ENCODE measurements at places on chromosomes 2 and 18.

DNA sequence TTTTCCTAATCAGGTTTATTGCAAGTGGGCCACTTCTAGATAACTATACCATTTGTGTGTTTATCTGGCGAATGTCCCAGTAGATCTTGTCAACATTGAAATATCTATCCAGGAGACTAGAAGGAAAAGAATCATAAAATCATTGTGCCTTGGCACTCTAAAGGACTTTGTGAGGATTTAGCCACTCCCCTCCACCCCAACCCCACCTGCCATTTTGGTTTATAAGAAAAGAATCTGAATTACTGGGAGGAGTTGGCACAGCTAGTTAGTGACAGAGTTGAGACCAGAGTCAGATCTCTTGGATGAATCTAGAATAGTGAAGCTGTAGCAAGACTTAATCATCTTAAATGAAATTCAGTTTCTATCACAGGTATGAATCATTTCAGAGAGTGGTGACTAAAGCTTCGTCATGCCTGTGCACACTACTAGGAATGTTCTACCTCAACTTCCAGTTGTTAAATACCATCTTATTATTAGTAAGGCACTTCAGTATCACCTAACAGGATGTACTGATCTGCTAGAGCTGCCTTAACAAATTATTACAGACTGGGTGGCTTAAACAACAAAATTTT lies 212.7 kb upstream of the SLC14A2 start:
- no peak for DNase-seq

- DNase-seq, result no peak
Measured at GRCh38 chr2:25401307-25402026, 59.7 kb upstream of the DNMT3A start.

DNA sequence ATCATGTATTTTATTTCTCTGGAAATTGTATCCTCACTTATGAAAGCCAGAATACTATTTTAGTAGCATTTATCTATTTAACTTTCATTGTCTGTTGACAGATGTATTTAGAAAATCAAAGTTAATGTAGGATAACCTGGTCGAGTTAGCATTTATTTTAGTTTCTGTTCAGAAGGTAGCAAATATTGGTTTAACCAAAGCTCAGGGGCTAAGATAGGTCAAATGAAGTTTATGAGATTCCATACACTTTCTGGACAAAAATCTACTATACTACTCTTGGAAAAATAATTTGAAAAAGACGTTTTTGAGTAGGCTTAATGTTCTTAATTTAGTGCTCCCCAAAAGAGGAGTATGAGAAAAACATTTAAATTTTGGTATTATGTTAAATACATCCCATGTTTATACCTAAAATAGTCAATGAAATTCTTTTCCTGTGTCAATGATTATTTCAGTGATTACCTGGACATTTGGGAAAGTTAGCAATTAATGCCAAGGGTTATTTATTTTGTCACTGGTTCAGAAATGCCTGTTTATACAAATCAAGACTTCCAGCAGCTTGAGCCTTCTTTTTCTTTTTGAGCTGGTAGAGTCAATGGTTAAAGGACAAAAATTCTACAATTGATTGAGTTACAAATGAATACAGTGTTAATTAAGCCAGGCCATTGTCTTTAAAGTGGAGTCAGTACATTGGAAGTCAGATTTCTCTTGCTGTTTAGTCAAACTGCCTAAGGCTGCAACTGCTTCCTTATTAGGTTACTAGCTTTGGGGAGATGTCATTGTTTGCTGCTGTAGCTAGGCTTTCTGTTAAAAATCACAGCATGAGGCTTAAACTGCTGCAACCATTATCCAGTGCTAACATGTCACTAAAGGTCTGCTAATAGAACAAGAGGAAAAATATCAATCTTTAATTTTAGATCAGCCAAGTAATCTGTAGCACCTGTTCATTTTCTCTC lies 182.3 kb downstream of the CAMKMT start:
- DNase-seq, result no peak

GRCh38 chr2:238998801-238999200 lies 150.9 kb downstream of the TWIST2 start:
- DNase-seq, result no peak
